CD14-positive monocyte (primary cell): ENCODE measurements at places on chromosomes 7 and 10.

GRCh38 chr7:97116308-97116707 is 1.2 kb upstream of the SDHAF3 start:
- DNase-seq, result peak; percentile 91

GRCh38 chr10:12321641-12322040 is 27.7 kb upstream of the CAMK1D start:
- DNase-seq, result no peak

DNA sequence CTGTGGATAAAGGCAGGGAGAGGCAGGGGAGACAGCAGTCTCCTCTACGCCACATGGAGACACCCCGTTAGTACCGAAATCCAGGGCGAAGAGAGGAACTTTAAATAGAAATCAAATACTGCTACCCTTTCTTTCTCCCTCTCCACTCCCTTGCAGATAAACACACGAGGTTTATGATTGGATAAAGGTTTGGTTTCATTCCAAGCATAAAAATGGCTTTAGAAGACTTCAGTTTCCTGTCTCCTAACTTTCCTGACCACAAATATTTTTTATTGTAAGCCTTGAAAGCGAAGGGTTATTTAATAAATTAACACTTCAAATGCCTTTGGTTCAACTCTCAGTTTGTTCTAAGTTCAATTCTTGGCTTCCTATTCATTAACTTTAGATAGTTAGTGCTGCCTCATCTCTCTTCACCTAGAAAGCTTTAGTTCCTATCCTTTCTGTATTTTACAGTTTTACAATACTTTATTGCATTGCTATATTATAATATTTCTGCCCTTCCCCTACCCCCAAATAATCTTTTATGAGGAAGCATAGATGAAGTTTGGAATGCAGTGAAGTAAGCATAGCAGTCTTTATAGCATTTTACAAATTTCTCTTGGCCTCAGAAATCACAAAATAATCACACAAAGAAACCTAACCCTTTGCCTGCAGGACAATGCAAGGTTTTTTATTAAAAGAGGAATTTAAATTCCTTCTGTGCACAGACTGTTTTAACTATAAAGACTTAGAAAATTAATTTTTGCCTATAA is 31.5 kb upstream of the ARID5B start:
- DNase-seq, result no peak

GRCh38 chr10:35372329-35372728 is 36.0 kb downstream of the CCNY start:
- DNase-seq, result peak; percentile 42

DNA sequence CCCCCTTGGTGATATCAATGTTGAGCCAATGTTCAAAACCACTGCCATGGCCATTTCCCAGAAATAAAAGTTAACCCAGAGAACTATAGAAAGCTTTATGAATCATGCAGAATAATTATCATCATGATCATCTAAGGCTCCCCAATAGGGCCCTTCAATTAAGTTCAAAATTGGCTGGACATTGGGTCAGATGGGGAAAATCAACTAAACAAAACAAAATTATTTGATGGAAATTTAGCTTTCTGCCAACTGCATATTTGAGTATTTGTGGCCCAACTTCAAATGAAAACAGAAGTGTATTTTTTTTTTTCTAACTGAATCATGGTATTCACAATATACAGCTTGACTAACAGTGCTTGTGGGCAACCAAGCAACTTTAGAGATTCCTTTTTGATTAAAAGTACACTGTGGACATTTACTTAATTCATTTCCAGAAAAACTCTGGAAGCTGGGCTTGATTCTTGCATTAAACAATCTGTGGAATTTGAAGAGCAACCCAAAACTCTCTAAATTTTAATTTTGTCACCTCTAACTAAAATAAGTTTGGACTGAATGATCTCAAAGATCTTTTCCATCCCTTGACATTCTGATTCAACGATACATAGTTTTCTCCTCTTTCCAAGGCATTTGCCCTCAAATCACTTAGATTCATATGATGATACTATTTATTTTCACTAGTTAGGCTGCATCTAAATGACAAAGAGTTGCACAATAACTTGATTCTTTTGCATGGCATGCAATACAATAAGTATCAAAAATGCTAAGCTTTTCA is 203.2 kb downstream of the AHR start:
- DNase-seq, result no peak

DNA sequence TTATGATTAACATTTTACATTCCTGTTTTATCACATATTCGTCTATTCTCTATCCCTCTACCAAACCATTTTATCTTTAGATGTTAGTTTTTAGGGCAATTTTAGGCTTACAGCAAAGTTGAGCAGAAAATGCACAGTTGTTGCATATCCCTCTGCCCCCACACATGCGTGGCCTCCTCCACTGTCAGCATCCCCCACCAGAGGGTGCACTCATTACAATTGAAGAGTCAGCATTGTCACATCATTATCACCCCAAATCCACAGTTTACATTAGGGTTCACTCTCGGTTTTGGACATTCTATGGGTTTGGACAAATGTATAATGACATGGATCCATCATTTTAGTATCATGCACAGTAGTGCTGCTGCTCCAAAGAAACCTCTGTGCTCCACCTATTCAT is 86.4 kb downstream of the WDR37 start:
- DNase-seq, result no peak

DNA sequence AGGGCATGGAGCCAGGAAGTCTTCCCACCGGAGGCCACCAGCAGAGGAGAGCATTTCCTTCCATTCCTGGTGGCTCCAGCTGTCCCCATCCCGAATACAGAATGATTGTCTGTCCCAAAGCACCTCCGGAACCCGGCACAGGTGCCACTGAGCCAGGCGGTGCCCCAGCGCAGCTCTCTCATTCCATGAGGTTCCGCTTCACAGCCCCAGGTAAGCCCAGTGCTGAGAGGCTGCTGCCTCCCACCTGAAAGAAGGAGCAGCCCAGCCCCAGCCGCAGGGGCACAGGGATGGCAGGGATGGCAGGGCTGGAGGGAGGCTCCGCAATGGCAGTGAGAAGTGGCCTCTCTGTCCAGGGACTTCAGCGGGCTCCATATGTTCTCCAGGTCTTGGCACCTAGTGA is 162.1 kb upstream of the TCERG1L start:
- no peak for DNase-seq

DNA sequence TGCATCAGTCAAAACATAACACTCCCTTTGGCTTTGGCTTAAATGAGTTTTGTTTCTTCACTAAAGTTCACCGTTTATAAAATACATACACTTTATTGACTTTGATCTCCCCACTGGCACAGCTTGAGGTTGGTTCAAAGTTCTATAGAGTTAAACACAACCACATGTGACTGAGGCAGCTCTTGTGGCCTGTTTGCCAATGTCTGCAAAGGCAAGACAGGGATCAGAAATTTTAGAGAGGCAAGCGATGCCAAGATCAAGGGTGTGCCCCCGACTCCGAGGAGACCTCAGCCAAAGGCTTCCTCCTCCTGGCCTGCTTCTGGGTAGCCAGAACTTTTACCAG is 129.8 kb upstream of the JCAD start:
- DNase-seq, result no peak

DNA sequence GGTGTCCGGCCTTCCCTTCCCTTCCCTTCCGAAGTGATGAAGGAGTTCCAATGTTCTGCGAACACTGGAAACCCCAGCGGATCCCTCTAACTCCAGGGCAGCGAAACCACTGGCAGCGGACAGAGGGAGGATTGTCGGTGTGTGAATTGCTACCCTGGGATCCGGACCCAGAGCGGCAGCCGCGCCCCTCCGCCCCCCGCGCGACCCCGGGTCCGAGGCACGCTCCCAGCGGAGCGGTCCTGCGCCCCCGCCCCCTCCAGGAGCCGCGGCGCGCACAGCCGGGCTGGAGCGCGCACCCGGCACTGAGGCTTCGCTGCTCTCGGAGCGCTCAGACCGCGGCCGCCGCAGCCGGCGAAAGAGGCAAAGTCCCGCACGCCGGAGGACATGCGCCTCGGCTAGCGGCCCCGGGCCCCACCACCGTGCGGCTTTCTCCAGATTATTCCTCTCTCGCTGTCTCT is at the start of gene PTPRZ1:
Gene PTPRZ1 (plus strand): TSS at position 331 of the 458 bp plus-strand sequence. CDS start 339 bp downstream, outside the sequence.
- DNase-seq, result no peak

GRCh38 chr10:8314486-8314885 is 260.0 kb downstream of the GATA3 start:
- DNase-seq, result no peak

DNA sequence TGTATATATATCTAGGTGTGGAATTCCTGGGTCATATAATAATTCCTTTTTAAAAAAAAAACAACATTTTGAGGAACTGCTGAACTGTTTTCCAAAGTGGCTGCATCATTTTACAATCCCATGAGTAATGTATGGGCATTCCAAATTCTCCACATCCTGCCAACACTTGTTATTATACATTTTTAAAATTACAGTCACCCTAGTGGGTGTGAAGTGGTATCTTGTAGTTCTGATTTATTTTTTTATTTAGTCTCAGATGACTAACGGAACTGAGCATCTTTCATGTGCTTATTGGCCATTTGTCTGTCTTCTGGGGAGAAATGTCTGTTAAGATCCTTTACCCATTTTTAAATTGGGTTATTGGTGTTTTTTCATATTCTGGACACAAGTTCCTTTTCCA is 12.0 kb upstream of the KLHL7 start:
- DNase-seq, result peak; percentile 16

DNA sequence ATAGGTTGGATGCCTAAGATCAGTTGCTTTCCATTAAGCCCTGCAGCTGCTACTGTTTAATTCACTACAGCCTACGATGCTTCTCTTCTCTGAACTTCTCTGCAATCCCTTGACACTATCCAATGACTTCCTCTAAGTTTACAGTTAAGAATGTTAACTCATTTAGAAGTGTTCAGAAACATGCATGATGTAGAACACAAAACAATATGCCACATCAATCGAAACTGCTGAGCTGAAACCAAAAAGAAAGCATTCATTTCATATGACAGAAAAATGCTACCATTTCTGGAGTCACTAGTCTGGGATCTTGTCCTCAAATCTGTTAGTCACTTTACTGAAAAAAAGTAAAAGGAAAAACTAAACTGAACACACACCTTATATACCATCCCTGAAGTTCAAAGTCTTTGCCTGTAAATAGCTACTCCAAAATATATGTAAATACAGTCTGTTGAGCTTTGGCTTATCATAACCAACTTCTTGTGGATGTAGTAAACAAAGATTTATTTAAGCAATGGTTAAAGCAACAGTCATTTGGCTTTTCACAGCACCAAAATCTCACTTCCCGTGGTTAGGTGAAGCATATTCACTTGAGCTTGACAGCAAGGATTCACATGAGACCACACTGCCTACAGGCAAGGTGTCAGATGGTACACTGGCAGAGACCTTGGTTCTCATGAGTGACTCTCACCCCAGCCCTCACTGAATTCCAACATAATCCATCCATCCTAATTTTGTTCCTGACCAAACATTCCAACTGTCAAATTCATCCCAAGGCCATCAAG is 187.0 kb downstream of the PPP1R17 start:
- no peak for DNase-seq

DNA sequence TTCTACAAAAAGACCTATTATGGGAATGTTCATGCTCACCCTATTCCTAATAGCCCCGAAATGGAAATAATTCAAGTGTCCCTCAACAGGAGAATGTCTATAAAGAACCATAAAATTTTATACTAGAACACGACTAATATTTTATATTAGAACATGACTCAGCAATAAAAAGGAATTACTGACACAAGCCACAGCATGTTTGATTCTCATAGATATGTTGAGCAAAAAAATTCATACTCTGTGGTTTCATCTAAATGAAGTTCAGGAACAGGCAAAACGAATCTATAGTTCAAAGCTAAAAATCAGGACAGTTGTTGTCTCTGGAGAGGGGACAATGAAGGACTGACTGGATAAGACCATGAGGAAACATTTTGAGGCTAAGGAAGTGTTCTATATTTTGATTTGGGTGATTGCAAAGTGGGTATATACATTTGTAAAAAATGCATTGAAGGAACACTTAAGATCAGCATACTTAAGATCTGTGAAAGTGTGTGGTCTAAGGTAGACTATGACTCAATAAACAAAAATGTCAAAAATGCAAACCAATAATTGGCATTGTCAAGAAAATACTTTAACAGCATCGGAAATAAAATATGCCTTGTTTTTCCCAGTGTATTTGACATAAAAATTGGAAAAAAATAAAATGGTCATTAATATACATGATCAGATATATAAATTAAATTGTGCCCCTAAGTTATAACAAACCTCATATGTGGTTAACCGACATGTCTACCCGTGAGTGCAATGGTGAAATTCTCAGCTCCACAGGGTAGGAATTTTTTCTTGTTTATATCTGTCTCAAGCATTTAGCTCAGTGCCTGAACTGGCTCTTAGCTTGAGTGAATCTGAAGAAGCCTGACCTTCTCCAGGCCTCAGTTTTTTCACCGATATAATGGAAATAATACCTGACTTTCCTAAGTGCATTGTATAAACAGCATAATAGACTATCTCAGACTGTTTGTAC is 124.9 kb upstream of the CTTNBP2 start:
- no peak for DNase-seq

GRCh38 chr7:127888411-127888810 is 142.8 kb downstream of the LRRC4 start:
- DNase-seq, result no peak

GRCh38 chr10:5594271-5595049 is 69.7 kb downstream of the CALML3 start:
- no peak for DNase-seq

GRCh38 chr7:47536661-47537611 is 45.0 kb downstream of the TNS3 start:
- DNase-seq, result no peak
